ENCODE measurements at places on chromosomes 7 and 10. TPM values are rescaled to one million over a fixed set of nuclear protein-coding genes. Genes with fewer than 3 reads are reported as not detected.
A peak's percentile ranks its signal among the peaks of the same experiment; 100 is the strongest.

CDHR3 gene
- 4.3 TPM for total RNA-seq

- DNase-seq = no peak
Observed at GRCh38 chr7:107091306-107091705, 46.8 kb downstream of the PRKAR2B start.

FBXO24 gene
- total RNA-seq = 0.53 TPM

DNA sequence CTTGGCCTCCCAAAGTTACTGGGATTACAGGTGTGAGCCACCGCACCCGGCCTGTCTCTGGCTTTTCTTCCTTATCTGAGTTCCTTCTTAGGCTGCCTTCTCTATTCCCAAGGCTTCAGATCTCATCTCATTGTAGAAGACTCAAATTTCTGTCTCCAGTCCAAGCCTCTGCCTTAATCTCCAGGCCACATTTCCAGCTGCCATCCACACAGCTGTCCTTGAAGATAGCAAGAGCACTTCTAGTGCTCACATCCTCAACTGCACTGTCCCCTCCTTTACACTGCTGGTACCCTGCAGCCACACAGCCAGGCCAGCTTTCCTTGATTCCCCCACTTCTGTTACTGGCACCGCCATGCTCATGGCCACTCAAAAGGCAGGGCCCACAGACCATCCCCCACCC lies 35.6 kb downstream of the POLL start:
- no peak for DNase-seq

DNA sequence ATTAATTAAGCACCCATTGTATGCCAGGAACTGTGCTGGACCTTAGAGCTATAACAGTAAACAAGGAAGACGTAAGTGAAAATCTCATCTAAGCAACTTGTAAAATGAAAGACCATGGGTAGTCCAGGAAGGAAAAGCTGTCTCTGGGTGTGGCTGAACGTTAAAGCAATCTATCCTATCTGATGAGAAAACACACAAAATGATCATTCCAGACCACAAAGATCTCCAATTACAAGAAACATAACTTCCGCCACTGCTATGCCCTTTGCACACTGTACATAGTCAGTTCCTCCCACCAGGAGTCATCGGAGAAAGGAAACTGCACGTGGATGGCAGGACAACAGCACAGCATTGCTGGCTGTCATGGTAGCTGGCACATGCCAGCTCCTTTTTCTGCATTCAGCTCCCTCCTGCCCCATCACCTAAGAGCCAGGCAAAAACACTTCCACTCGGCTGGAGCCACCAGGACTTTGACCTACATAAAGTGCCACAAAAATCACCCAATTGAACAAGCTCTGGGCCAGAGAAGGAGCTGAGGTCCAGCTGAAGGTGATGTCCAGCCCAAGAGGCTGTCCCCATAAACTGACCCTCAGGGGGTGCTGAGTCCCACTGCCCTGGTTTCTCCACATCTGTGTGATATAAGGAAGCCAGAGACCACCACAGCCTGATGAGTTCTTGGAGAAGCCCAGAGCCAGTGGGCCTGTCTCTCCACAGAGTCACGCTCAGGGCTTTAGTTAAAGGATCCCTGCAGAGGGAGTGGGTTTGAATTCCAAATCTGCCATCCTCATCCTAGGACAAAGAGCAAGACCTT lies 56.4 kb downstream of the STEAP1B start:
- no peak for DNase-seq

CALY gene
- total RNA-seq = 1.4 TPM

DNA sequence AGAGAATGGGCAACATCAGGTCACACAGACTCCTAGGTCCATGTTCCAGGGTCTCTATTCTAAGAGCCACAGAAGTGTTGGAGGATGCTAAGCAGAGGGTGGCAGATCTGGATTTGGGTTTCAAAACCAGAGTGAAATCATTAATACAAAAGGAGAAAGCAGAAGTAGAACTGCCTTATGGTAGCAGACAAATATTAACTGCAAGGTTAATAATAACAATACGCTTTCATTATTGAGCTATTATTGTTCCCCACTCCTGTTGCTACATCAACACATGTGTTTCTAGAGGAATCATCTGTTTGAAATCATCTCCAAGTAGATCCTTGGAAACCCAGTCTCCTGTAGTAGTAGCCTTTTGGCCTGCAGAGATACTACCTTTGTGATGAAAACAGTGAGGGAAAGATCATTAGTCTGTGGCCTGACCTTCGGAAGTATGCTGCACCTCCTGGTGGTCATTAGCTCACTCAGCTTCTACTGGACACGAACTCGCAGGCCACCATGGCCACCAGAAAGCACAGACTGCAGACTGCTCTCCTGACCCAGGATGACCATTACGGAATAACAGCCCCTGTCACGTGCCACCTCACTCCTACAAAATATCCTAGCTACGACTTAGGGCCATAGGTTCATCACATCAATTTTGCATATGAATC lies 84.6 kb downstream of the XPNPEP1 start:
- DNase-seq = no peak

DNA sequence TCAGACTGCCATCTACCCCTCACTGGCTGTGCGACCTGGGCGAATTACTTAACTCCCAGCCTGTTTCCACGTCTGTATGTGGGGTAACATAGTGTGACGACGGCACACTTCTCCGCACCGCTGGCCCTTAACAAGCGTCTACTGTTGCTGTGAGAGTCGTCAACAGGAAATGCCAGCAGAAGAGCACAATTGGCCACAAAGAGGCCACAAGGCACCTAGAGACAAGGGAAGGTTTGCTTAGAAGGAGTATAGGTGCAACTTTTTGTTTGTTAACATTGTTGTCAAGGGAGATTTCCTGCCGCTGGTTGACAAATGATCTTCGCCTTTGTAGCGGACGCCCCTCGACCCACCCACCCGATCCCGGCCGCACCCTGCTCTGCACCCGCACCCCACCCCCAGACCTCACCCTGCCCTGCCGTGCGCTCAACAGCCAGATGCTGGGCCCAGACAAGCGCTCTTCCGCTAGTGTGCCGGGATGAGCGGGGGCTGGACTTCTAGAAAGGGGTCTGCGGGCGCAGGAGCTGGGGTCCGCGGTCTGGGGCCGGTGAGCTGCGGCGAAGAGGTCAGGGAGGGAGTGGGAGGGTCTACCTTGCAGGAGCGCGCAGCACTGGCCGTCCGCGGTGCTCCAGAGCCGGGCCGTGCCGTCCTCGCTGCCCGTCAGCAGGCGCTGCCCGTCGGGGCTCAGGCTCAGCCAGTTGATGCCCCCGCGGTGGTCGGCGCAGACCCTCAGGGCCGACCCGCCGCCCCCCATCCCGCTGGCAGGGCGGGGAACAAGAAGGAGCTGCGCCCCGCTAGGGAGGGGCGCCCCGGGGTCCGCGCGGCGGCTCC lies 785 bp downstream of the WDR86 start:
- DNase-seq = peak; percentile 70

- no peak for DNase-seq
Observed at GRCh38 chr10:8043569-8044306, 10.8 kb upstream of the GATA3 start.

- DNase-seq = no peak
Observed at GRCh38 chr10:33227489-33227888, 107.0 kb downstream of the NRP1 start.

RAMP3 gene
- total RNA-seq = not detected

GRCh38 chr7:132145466-132145865 lies 430.8 kb downstream of the PLXNA4 start:
- DNase-seq = no peak

- DNase-seq = no peak
Observed at GRCh38 chr7:115052706-115053105, 130.8 kb downstream of the MDFIC start.

ZNF736 gene
- total RNA-seq = 23.4 TPM

SUGCT gene
- total RNA-seq = 1.7 TPM

SRRT gene
- 496 TPM for total RNA-seq

DNA sequence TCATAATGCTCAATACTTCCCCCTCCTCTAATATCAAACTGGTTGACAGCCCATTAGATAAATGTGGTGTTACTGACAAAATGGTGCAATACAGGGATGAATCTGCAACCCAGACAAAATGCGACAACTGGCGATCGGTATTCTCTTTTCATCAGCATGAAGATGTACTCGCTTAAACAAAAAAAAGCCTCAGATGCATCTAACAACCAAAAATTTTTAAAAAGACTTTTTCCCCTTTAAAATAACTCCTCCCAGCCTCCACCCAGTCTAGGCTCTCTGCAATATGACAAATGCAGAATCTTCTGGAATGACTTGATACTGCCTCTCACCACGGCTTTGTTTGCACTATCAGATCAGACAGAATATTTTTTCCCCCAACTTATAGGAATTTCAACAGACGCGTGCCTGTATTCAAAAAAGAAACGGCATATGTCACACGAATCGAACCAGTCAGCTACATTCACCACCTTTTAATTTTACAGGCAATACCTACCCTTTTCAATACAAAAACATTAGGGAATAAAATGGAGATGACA lies 1.2 kb downstream of the YWHAG start:
- DNase-seq = no peak

GRCh38 chr7:41118486-41118885 lies 584.4 kb downstream of the INHBA start:
- DNase-seq = no peak

FAM200A gene
- 2.7 TPM for total RNA-seq

DNA sequence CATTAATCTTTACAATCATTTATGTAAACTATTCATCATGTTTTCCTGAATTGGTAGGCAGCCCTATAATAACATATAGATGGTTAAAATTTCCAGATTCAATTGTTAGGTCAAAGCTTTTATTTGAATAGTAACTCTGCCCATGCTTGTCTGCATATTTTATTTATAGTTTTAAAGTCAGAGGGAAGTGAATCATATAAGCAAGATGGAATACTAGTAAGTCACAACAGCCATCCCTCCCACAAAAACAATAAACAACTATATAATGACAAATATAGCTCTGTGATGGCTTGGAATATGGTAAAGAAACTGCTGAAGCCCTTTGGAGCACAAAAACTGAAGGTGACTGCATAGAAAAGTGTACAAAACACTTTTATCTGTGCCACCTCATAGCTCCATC lies 156.3 kb upstream of the TMEM106B start:
- no peak for DNase-seq

- no peak for DNase-seq
Observed at GRCh38 chr10:815338-816090, 116.0 kb downstream of the LARP4B start.

DNA sequence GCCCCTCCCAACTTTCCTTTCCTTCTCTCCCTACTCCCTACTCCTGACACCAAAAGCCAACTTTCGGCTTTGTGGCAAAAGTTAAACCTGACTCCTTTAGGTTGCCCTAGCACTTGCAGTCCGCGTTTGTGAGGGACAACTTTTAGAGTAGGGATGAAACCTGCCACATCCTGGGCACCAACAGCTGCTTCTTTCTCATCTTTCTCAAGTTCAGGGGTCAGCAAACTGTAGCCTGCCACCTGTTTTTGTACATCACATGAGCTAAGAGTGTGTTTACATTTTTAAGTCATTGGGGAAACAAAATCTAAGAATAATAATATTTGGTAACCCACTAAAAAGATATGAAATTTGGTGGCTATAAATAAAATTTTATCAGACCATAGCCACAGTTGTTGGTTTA lies 660.6 kb downstream of the KCNMA1 start:
- no peak for DNase-seq

RPEL1 gene
- not detected for total RNA-seq

- no peak for DNase-seq
Observed at GRCh38 chr7:84216472-84216871, 21.9 kb upstream of the SEMA3A start.

- no peak for DNase-seq
Observed at GRCh38 chr7:24419077-24419476, 135.1 kb downstream of the NPY start.

GRCh38 chr7:36130236-36130945 lies 22.7 kb upstream of the EEPD1 start:
- DNase-seq = no peak

UNC5B gene
- total RNA-seq = 0.08 TPM

All from CD8-positive, alpha-beta T cell (primary cell).